ENCODE measurements at places on chromosomes 4 and X.

GRCh38 chr4:48896845-48897244, 9.7 kb downstream of the OCIAD2 start:
- no peak for DNase-seq

DNA sequence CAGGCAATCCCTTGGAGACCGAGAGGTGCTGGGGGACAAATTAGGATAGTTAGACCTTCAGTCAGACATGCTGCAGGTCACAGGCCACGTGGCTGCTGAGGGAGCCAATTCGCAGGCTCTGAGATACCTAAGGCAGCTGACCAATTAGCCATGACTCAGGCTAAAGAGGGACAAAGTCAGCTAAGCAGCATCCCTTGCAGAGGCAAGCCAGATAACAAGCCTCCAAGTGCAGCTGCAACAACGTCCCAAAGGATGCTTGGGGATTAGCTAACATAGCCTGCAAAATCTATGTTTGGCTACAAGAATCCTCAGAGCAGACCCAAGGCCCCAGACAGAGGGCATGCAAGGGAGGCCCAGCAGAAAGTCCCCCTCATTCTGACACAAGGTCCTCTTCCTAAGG, 93.5 kb downstream of the SEL1L3 start:
- DNase-seq = no peak

DNA sequence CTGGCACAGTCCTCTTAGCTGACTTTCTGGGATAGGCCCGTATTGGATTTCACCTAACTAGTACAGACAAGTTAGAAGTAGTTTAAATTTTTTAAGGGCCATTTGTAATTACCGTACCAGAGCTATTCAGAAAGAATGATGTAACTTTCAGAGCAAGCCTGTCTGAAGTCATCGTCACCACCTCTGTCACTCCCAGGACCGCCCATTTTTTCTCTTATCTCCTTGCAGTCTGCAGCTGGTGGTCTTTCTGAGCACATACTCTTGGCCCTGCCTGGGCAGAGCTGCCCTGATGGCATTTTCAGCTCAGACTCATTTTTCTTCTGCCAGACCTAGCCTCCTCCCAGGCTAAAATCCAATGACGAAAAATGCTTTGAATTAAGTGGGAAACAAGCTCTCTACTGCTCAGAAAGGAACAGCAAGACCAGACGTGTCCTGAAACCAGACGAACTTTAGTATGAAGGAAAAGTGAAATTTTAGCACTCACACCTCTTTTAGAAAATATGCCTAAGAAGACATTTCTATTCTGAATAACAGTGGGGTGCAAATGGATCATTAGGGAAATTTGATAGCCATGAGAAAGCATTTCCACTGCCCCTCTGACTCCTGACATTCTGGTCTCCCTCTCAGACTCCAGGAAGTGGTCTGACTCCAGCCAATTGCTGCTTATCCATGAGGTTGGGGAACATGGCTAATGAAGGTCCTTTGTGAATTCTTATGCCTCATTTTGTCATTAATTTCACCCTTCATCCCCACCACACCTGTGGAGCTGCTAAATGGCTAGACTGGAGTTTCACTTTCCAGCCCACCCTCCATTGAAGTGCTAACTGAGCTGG, 162.4 kb upstream of the GYPA start:
- DNase-seq = no peak

DNA sequence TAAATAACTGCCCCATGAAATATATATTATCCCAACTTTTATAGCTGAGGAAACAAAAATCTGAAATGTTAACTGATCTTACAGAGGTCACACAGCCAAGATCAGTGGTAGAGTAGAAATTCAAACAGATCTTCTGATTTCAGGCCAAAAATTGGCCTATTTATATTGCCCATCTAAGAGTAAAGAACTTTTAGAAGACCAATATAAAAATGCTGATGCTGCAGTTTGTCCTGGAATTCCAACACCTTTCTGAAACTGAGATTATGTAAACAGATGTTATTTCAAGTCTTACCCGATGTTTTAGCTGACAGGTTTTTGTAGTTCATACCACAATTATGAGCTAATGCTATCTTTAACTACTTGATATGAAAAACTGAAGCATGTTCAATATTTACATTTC, 51.1 kb downstream of the SPANXN3 start:
- no peak for DNase-seq

- no peak for DNase-seq
Observed at GRCh38 chrX:122055979-122056715, 1008.7 kb downstream of the GLUD2 start.

- DNase-seq = no peak
Observed at GRCh38 chrX:37958525-37959211, 47.7 kb upstream of the SYTL5 start.

GRCh38 chrX:106144755-106145639, 23.1 kb upstream of the PWWP3B start:
- DNase-seq = no peak

DNA sequence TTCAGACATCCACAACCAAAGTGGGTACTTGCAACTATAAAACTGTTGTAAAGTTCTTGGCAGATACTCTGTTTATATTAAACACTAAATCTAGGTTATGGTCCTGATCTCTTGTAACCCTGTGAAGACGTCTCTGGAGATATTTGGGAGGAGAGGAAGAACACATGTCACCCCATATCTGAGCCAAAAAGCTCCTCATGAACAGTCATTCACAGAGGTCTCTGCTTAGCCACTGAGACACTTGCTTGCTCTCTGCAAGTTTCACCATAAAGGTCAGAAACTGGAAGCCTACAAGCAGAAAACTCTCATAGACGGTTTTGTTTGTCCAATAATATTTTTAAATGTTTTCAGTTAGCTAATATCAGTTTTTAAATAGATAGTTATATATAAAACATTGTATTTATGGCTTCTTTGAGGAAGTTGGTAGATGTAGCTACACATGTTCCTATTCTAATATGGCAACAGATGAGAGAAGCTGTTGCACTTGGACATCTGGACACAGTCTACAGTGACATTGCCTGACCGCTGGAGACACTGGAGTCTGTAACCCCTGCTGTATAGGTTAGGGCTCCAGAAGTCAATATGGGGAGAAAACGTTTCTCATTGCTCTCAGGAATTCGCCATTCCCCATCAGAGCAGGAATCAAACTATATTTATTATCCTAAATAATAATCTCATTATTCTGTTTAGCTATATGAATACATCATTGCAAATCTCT, 73.6 kb downstream of the C4orf46 start:
- no peak for DNase-seq

DNA sequence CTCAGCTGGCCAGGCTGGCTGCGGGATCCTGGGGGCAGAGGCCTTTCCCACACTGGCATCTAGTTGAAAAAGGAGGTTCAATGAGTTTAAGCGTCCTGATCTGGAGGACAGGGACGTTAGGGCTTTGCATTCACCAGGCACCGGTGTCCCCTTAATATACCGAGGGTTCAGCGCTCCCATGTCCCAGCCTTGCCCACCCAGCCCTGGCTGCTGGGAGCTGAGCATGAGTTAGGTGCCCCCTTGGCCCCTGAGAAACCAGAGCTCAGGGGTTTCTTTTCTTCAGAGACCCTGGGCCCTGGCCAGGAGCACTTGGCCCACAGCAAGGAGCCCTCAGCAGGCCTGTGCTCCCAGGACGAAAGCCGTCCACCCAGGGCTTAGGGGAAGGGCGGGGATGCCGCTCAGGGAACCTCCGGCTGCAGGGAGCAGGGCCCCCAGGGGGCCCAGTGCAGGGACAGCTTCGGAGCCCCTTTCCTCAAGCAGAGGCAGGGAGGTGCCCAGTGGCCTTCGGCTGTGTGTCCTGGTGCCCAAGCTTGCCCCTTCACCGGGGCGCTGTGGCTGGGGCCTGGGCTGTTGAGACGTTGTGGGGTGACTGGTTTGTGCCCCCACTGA, 20.9 kb upstream of the DUSP9 start:
- DNase-seq = no peak

DNA sequence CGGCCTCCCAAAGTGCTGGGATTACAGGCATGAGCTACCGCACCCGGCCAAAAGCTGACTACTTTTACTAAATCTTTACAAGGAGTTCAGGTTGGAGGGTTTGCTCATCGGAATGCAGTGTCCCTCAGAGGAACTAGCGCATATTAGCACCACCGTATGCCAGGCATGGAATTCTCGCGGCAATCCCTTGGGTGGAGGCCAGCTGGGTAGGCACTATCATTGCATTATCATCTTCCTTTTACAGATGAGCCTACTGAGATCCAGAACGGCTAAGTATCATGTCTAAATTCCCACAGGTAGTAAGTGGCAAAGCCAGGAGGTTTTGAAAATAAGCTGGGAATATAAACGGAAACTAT, 6.1 kb upstream of the CXorf66 start:
- DNase-seq = no peak

GRCh38 chrX:40262157-40263013, 164.6 kb upstream of the BCOR start:
- no peak for DNase-seq

DNA sequence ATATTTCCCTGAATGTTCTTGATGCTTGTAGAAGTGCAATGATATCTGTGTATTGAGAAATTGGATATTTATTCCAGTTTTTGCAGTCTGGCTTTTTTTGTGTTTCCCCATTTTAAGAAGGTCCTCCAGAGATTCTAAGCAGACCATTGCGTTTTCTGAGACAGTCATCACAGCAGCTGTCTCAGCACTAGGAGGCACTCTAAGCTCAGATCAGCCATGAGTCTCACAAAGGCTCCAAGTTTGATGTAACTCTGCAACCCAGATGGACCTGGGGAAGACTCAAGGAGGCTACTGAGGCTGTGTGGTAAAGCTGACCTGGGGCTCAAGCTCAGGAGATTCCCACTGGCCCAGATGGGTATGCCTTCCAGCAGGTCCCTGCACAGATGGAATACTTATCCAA, 89.3 kb upstream of the CYLC1 start:
- no peak for DNase-seq

DNA sequence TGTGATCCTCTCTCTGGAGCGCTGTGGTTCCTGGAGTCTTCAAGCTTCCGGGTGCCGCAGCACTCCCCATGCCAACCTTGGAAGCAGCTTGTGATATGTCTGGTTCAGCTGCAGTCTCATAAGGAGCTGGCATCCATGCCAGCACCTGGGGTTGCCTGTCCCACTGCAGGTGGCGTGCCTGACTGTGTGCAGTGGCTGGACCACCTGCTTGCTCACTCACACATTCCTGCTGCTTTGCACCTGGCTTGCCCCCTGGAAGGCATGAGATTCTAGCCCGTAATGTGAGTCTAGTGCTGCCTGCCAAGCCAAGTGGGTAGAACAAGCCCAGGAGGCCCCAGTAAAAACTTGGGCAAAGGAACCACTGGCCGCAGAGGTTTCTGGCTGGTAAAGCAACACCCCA, 687.2 kb upstream of the AADAT start:
- DNase-seq = no peak

DNA sequence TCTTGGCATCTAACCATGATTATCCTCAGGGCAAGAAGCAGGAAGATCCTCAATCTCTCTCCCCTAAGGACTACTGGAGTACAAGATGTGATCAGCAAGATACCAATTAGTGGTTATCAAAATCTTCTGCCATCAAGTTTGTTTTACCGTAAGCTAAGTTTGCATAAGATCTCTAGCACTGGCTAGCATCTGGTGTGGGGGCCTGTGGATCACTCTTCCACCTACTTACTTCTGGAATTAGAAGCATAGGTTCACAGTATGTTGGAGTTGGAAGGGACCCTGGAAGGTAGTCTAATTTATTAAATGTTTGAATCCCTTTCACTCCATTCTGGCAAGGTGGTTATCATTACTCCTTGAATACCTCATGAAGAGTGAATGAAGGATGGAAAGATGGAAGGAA, 93.3 kb upstream of the BANK1 start:
- no peak for DNase-seq
